Eye (tissue), 1 donor: ENCODE measurements at places on chromosomes 12 and 14.

DNA sequence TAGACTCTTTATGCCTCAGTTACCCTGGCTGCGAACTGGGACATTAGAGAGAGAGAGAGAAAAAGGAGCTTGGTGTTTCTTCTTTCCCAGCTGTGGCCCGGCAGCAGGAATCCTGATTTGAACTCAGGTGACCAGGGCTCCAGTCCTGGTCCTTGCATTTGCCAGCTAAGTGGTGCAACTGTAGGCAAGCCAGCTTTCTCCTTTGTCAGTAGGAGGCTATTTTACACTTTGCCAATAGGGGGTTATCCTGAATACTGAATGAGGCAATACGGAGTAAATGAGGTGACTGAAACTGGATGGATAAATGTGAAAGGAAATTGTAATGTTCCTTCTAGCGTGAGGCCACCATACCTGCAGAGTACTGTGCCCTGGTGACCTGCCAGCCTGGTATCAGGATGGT is 27.8 kb downstream of the KCNA5 start:
- DNase-seq: no peak

GRCh38 chr12:106308611-106309010 is 6.1 kb downstream of the TCP11L2 start:
- no peak for DNase-seq

DNA sequence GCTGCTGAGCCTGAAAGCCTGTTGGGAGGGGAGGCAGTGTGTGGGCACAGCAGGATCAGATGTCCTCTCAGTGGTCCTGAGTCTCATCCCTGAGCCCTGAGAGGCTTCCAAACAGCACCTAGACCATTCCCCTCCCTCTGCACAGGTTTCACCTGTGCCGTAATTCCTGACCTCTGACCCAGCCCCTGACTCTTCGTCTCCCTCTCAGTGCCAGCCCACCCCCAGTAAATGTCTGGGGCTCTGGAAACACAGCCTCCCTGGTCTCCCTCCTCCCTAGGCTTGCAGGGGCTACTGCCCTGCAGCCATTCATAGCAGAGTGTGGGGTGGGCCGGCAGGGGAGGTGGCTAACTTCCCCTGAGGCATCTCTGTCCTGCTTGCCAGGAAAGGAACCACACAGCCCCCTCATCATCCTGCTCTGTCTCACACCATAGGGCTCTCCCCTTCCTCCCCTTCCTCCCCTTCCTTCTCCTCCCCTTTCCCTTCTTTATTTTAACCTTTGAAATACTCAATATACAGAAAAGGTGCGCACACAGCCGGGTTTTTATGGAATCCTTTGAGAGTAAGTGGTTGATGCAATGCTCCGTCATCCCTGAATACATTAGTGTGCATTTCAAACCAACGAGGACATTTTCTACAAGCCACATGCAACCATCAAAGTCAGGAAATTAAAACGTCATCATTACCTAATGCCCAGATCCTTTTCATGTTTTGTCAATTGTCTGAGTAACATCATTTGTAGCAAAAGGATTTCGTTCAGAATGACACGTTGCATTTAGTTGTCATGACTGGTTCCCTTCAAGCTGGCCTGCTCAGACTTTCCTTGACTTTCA is 67.0 kb downstream of the PRMT8 start:
- no peak for DNase-seq

DNA sequence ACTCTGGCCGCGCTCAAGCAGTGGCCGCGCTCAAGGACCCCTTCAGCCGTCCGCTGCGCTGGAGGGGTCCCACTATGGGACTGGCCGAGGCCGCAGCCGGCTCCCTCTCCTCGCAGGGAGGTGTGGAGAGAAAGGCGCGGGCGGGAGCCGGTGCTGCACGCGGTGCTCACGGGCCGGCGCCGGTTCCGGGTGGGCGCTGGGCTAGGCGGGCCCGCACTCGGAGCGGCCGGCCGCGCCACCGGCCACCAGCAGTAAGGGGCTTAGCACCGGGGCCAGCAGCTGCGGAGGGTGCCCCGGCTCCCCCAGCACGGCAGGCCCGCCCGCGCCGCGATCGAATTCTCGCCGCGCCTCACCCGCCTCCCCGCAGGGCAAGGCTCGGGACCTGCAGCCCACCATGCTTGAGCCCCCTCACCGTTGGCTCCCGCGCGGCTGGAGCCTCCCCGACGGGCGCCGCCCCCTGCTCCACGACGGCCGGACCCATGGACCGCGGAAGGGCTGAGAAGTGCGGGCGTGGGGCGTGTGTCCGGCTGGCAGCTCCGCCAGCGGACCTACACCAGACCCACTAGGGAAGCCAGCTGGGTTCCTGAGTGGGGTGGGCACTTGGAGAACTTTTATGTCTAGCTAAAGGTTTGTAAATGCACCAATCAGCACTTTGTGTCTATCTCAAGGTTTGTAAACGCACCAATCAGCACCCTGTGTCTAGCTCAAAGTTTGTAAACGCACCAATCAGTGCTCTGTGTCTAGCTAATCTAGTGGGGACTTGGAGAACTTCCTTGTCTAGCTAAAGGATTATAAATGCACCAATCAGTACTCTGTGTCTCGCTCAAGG is 49.5 kb downstream of the KLHL28 start:
- peak; percentile 42 for DNase-seq

- DNase-seq: no peak
Measured at GRCh38 chr12:112105891-112106290, 2.7 kb downstream of the NAA25 start.

DNA sequence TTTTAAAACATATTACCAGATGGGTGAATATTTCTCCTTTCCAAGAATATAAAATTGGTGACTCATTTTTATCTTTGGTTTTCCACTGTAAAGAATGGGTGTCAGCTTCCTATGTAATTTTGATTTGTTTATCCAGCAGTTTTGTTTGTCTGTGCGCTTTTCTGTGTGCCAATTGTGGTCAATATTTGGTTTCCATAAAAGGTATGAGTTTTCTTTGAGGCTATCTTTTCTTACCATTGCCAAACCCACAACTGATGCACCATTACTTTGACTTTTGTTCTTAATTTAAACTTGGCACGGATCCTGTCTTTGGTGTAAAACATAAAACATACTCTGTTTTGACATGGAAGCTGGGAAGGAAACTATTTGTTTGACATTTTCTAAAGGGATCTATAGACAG is 78.8 kb upstream of the NAV3 start:
- DNase-seq: peak; percentile 44

DNA sequence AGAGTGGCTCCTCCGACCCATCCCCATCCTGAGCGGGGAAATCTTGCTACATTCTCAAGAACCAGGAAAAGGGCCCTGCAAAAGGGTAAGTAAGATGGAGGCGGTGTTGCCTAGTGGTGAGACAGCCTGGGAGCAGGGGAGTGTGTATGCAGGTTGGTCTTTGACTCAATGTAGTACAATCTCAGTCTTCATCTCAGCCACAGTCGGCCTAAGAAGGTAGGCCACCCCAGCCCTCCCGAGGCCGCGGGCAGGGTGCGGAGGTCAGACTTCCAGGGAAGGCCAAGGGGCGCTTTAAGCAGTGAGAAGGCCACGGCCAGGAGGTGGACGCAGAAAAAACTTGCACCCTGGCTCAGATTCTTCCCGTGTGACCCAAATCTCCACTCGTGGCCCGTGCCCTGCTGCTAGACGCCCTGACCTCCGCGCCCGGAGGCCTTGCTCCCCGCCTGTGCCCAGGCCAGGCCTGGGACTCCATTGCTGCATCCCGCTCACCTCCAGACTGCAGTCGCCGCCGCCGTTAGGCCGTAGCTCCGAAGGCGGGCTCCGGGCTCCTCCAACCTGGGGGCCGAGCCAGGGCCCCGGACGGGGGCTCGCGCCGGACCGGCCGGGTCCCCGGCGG is 435 bp downstream of the FOXM1 start:
- DNase-seq: no peak

DNA sequence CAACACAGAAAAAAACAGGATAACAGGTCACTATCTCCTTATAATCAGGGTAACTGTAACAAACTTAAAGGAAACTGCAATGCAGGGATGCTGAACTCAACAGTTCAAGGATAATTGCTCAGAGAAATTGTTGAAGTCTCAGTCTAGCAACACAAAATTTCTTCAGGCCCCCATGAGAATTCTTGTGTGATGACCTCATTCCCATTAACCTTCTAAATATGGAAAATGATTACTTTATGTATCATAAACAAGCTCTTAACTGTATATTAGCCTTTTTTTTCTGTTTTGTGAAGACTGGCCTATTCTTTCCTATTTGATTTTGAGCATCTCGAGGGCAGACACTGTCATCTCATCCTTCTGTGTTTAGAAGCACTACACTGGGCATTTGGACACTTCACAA is 47.1 kb downstream of the IGF1 start:
- no peak for DNase-seq

DNA sequence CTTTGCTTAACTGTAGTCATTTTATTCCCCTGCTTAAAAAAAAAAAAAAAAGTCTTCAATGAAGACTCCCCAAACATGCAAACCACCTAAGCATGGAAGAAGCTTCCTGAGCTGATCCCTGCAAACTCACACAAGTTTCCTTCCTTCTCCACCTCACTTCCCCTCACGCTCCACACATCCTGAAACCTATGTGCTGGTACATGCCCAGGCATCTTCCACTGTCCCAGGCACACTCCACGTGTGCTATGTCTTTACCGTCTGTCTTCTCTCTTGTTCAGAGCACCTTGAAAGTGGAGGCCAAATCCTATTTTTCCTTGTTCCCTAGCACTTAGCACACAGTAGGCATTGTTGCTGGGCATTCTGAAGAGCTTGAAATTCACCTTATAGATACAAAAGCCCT is 13.4 kb downstream of the LRIG3 start:
- no peak for DNase-seq

DNA sequence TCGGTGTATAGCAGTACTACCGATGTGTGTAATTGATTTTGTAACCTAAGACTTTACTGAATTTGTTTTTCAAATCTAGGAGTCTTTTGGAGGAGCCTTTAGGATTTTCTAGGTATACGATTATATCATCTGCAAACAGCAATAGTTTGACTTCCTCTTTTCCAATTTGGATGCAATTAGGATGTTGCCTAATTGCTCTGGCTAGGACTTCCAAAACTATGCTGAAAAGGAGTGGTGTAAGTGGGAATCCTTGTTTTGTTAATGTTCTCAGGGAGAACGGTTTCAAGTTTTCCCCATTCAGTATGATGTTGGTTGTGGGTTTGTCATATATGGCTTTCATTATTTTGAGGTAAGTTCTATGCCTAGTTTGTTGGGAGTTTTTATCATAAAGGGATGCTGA is 171.6 kb upstream of the PDE3A start:
- DNase-seq: no peak

DNA sequence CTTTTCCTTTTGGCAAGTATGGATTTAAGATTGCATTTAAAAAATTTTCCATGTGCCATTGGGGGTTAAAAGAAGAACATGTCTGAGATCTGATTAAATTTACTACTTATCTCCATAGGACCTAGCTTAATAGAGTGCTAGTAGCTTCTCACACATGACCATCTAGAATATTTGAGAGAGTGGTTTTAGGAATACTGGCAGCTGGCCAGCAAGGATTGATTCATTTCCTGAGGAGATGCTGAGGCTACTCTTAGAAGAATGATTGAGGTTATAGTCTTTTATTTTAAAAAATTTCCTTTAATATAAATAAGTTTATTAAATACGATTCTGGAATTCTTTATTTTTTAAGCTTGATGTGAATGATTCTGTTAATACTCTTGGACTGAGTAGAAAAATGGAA is 56.2 kb downstream of the MIPOL1 start:
- no peak for DNase-seq

DNA sequence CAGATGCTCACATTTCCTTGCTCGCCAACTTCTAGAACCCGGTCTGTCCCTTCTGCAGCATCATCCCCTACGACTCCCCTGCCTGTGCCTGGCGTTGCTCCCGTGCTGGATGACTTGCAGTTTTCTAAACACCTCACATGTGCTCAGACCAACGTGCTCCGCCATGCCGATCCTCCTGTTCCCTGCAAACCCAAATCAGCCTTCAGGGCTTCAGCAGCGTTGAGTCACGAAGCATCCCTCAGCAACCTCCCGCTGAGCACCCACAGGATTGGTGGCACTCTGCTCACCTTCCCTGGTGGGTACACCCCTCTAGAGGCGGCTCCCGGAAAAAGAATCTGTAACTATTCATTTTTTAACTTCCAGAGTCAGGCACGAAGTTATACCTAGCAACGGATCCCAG is 2.8 kb upstream of the PIWIL1 start:
- DNase-seq: no peak

DNA sequence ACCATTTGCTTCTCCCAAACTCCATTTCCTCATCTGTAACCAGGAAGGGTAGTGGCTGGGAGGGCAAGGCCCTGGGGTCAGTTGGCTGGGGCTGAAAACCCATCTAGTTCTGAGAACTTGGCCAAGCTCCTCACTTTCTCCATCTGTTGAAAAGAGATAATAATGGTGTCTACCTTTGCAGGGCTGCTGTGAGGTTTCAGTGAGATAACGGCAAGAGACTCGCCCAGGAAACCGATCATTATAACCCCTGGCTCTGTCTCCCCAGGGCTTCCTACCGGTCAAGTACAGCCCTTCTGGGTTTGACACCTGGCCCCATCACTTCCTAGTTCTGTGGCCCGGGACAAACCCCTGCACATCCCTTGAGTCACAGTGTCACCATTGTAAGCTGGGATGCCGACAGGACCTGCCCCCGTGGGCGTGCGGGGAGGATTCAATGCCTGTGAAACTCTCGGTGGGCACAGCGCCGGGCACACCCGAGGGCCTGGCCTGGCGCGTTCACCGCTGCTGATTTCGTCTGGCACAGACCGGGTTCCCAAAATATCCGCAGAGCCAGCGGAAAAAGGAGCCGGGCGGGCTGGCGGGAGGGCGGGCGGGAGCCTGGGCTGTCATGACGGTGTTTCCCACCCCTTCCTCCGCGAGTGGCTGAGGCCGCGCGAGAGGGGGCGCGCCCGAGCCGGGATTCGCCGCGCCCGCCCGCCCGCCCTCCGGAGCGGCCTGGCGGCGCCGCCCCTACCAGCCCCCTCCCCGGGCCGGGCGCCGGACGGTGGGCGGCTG is 4.4 kb downstream of the KMT5A start:
- peak; percentile 87 for DNase-seq

DNA sequence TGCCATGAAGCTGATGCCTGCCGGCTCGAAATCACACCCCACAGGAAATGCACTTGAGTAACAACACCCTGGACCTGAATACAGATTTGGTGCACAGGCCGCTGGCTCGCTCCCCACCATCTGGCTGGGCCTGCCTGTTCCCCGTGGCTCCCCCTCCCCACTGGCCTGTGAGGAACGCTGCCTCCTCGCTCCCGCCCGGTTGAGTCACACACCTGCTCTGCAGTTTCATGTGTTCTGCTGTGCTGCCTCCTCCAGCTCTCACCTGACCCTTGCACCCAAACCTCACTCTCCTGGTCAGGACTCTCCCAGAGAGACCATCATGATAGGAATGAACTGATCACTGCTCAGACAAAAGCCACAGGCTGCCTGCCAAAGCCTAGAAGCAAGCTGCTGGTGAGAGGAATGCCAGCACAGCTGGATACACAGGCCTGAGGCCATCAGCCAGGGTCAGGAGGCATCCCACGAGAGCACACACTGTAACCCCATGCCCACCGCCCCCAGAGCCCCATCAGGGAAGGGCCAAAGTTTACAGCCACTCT is 3.8 kb upstream of the SIVA1 start:
- peak; percentile 27 for DNase-seq

DNA sequence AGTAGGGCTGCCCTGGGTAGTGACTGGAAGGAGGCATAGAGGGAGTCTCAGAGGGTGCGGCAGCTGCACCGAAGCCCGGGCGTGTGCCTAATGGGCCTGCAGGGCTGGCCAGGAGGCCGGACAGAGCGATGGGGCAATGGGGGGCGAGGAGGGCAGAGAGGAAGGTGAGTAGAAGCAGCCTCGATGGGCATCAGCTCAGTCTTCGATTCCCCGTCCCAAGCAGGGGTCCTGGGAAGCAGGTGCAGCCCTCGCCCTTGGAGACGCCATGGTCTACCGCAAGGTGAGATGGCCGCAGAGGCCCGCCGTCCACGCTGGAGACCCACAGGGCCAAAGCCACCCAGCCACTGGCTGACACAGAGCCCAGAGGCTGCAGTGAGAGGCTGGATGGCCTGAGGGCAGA is 70.8 kb downstream of the GALNT9 start:
- no peak for DNase-seq
